ENCODE measurements at places on chromosomes 6 and 20.

GRCh38 chr6:132736239-132736638, 21.5 kb downstream of the VNN2 start:
- no peak for DNase-seq

- no peak for DNase-seq
Observed at GRCh38 chr6:104207635-104208034, 652.1 kb downstream of the HACE1 start.

DNA sequence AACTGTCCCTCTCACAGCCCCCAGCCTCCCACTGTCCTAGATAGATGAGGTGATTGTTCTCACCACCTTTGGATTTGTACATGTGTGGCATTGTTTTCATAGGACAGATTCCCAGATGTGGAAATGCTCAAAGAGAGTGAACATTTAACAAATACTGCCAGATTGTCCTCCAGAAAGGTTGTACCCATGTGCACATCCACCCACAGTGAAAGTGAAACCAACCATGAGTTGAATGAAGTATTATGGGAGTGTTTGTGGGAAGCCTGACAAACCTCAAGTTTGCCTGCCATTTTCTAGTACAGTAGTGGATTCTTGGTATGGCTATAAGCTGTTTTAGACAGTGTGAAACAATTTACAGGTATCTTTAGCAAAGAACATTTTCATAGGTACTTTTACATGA, 42.7 kb downstream of the ANKRD6 start:
- DNase-seq: no peak

GRCh38 chr6:153511896-153512496, 380.9 kb upstream of the RGS17 start:
- DNase-seq: no peak

DNA sequence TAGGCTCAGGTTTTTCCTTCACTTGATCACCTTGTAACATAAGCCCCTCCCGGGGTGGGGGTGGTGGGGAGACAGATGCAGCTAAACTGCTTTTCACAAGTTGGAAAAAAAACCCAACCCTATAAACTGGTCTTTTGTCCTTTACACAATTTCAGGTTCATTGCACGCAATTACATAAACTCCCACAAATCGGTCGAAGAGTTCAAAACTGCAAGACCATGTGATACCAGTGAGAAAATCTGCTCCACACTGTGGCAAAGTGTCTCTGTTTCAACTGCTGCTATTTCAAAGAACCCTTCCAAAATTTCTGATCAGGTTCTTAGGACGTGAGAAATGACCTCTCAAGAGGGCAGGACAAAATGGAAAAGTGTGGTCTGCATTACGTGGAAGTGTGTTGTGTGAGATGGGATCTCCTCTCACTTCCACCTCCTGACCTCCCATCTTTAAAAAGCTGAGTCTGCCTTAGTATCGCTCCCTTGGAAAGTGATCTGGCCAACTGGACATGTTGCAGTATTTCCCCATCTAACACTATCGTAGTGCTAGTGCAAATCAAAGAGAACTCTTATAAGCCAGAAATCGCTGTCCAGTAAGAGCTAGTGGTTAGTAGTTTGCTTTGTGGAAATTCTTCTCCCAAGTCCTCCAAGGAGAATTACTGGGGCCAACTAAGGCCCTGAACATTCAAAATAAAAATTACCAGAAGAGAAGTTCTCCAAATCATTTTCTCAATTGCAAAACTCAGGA, 60.1 kb downstream of the PRND start:
- DNase-seq: no peak
